ENCODE measurements at places on chromosomes 2 and 18. TPM values are rescaled to one million over a fixed set of nuclear protein-coding genes. Genes with fewer than 3 reads are reported as not detected.

Gene WNT10A
- polyA plus RNA-seq: not detected

Gene COBLL1
- 56.2 TPM for polyA plus RNA-seq

Gene UGT1A6
- 0.11 TPM for polyA plus RNA-seq

Gene SCN9A
- 38.8 TPM for polyA plus RNA-seq

Data from BJ (cell line).